ENCODE measurements at places on chromosomes 12 and 14.

DNA sequence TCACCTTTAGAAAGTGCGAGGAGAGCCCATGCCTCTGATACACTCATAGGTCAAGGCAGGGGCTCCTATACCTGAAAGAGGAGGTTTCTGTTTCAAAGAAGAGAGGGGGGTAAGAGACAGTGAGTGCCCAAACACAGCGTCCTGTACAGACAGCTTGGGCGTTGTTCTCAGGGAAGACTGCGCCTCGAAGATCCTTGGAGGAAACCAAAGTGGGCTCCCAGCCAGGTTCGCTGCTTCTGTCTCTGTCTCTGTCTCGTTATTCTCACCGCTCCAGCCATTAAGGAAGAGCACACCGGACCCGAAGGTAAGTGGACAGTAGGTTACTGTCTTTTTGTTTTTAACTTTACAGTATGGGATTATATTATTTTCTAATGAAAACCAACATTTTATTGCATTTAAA, 5.8 kb upstream of the IFI27 start:
- no peak for DNase-seq

GRCh38 chr12:85805654-85806053, 30.6 kb downstream of the RASSF9 start:
- DNase-seq = no peak

GRCh38 chr14:50756300-50756699, 74.7 kb downstream of the NIN start:
- peak; percentile 49 for DNase-seq

GRCh38 chr12:44369998-44370397, 506.1 kb downstream of the NELL2 start:
- DNase-seq = no peak

- DNase-seq = no peak
These were observed 63.5 kb downstream of the FGD4 start for GRCh38 chr12:32462908-32463307.

Data from memory B cell (primary cell).